ENCODE measurements at places on chromosomes 5 and 9. TPM values are rescaled to one million over a fixed set of nuclear protein-coding genes. Genes with fewer than 3 reads are reported as not detected.

DNA sequence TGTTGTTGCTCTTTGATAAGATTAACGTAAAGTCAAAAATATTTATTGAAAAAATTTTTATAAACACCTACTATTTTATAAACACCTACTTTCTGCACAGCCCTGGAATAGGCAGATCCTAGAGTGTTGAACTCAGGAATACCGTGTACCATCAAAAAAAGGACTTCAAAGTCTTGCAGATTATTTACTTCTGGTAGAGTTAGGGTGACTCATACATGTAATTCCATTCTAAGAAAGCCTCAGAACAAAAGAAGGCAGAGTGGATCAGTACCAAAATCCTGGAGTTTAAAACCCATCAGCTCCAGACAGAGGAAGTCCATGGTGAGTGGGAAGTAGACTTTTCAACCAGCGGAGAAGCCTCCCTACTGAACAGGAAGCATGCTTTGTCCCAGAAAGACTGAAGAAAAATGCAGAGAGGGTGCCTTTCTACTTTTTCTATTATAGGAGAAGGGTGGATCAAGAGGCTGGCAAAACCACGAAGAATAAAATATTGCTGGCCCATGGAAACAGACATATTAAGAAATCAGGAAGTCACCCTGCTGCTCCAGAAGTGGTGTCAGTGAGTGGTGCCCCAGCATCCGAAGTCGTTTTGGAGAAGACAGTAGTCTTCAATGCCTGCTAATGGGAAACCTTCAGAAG, 45.1 kb upstream of the DAB2 start:
- no peak overlapping the region for H3K4me3 ChIP-seq
- peaks cover 8% of the 10 kb centered on the region for H3K27me3 ChIP-seq
- DNase-seq = no peak
- H3K4me1 ChIP-seq = peaks cover 4% of the 10 kb centered on the region
- H3K27ac ChIP-seq = no peak overlapping the region

GRCh38 chr5:40452874-40453624, 226.7 kb upstream of the PTGER4 start:
- no peak overlapping the region for H3K27ac ChIP-seq
- peaks cover 10% of the 10 kb centered on the region for H3K36me3 ChIP-seq
- no peak overlapping the region for H3K4me3 ChIP-seq
- no peaks in the 10 kb centered on the region for H3K4me1 ChIP-seq
- H3K27me3 ChIP-seq = no peaks in the 10 kb centered on the region

DNA sequence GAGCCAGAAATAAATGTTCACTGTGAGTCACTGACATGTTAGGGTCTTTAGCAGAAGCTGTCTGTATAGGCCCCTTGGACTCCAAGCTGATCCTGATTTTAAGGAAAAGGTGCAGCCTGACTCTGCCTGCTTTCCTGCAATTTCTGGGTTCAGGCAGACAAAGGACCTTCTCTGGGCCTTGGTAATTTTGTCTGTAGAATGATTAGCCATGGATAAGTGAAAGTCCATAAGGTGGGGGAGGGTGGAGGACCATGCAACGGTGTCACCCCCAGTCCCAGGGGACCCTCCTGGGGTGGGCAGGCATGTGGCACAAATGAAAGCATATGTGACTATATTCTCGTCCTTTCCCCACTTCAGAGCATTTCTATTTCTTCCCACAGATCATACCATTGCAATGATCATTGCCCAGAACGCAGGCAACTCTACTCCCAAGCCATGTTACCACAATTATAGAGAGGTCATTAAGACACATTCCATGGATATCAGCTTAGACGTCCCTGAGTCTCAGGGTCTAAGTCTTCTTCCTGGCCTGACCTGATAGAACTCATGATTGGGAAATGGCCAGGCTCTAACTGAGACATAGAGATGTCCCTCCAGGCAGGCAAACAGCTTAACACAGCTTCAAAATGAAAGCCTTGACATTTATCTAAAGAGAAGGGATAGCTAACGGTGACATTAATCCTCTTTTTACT, 157.9 kb upstream of the ALDH1B1 start:
- no peaks in the 10 kb centered on the region for H3K36me3 ChIP-seq
- H3K27me3 ChIP-seq = peaks cover 29% of the 10 kb centered on the region
- H3K4me1 ChIP-seq = no peaks in the 10 kb centered on the region
- H3K4me3 ChIP-seq = no peak overlapping the region
- no peak for DNase-seq

DNA sequence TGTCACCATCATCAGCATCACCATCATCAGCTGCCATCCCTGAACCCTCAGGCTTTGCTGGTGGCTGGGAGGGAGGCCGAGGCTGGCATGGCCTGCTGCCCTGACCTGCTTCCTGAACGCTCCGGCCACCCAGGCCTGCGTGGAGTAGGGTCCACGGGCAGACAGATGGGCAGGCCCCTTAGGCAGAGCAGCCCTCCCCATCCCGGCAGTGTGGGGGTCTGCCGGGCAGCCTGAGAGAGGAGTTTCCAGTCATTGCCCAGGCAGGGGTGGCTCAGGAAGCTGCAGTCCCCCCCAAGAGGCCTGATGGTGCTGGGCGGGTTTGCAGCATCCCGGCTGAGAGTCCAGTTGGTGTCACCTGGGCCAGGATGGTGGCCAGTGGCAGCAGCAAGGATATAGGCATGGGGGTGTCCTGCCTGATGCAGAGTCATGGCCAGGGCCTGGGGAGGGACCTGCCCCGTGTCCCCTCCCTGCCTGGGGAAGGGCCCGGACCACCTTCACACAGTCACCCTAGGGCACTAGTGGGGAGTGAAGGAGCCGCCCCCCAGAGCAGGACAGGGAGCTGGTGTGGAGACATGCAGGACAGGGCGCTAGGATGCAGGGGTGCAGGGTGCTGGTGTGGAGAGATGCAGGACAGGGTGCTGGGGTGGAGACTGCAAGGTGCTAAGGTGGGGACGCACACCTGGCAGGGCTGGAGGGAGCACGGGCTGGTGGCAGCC, 7.7 kb upstream of the EGFL7 start:
- H3K36me3 ChIP-seq = no peaks in the 10 kb centered on the region
- peaks cover 35% of the 10 kb centered on the region for H3K4me1 ChIP-seq
- H3K27me3 ChIP-seq = peaks cover 69% of the 10 kb centered on the region
- no peak overlapping the region for H3K27ac ChIP-seq

DNA sequence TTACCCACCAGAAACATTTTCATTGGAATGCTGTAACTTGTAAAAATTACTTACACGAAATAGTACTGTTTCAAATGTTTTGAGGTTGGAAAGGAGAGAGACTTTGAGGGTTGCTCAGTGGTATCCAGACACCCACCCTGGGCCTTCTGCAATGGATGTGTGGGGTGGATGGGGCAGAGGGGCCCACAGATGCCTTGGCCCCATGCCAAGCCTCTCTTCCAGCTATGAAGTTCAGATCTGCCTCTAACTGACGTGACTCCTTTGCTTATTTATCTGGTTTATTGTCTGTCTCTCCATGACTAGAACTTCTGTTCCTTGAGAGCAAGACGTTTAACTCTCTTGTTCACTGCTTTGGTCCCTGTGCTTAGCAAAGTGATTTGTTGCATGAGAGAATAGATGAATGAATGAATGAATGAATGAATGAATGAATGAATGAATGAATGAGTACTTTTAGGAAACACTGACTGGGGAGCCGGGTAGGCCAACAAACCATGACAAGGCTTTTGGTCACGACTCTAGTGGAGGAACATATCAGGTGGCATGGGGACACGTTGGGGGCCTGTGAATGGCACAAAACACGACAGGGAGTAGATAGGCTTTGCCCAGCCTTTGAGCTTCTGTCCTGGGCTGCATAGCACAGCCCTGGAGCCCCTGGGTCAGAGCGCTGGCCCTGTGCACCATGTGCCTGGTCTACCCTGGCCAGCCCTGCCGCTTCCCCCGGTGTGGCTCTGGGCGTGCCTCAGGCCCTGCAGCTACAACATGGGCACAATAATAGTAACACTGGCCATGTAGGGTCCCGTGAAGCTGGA, 31.8 kb downstream of the AK8 start:
- no peak overlapping the region for H3K4me3 ChIP-seq
- H3K27ac ChIP-seq = peak overlapping the region; percentile 3
- no peak for DNase-seq
- H3K27me3 ChIP-seq = no peaks in the 10 kb centered on the region

The SET gene
- polyA plus RNA-seq = 191 TPM
